Osteocyte (in vitro differentiated cells): ENCODE measurements at places on chromosomes 4 and X. TPM values are rescaled to one million over a fixed set of nuclear protein-coding genes. Genes with fewer than 3 reads are reported as not detected.

The FIP1L1 gene
- 54.8 and 57.8 TPM in 2 replicates for total RNA-seq

The GPR119 gene
- not detected in 2 replicates for total RNA-seq

GRCh38 chr4:177519481-177520260 is 77.4 kb upstream of the AGA start:
- peaks cover 4% of the 10 kb centered on the region for H3K4me1 ChIP-seq
- H3K27me3 ChIP-seq, result no peaks in the 10 kb centered on the region
- DNase-seq, result no peak
- H3K36me3 ChIP-seq, result no peaks in the 10 kb centered on the region
- no peak overlapping the region for H3K4me3 ChIP-seq
- H3K27ac ChIP-seq, result no peak overlapping the region

The F8 gene
- 1.9 and 2.2 TPM in 2 replicates for total RNA-seq

- H3K36me3 ChIP-seq, result no peaks in the 10 kb centered on the region
- no peak for DNase-seq
- no peaks in the 10 kb centered on the region for H3K27me3 ChIP-seq
- no peak overlapping the region for H3K27ac ChIP-seq
- H3K4me1 ChIP-seq, result peaks cover 3% of the 10 kb centered on the region
These were observed 1053.1 kb downstream of the STIM2 start for GRCh38 chr4:27913738-27914137.

DNA sequence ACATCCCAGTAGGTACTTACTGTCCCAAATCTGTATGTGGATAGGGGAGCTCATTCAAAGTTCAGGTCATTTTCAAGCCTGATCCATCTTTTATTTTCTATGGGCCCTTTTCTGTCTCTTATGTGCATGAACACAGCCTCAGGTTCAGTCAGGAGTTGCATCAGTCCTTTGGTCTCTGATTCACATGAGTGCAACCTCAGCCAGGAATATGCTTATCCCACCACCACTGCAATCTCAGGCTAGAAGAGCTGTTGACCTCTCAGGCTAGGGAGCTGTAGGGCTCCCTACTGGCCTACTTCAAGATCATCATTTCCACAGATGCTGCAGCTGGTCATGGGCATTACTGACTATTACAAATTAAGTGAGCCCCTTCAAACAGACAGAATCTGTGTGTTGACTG is 27.2 kb downstream of the AASDH start:
- H3K27me3 ChIP-seq, result no peaks in the 10 kb centered on the region
- H3K4me3 ChIP-seq, result no peak overlapping the region
- no peak overlapping the region for H3K27ac ChIP-seq
- H3K36me3 ChIP-seq, result peaks cover 17% of the 10 kb centered on the region
- H3K4me1 ChIP-seq, result no peaks in the 10 kb centered on the region
